ENCODE measurements at places on chromosomes 1 and 21.

GRCh38 chr1:245688536-245689453, 534.0 kb downstream of the KIF26B start:
- no peak for DNase-seq

- peak; percentile 41 for DNase-seq
These were observed 11.6 kb downstream of the TINAGL1 start for GRCh38 chr1:31587720-31588423.

- DNase-seq, result no peak
These were observed 26.9 kb upstream of the SYNC start for GRCh38 chr1:32729254-32730046.

- no peak for DNase-seq
These were observed 51.9 kb upstream of the GOLT1A start for GRCh38 chr1:204265665-204266064.

GRCh38 chr1:209673631-209674417, 1.4 kb upstream of the G0S2 start:
- peak; percentile 41 for DNase-seq

- no peak for DNase-seq
These were observed 5.0 kb downstream of the GAS5 start for GRCh38 chr1:173862769-173863223.

DNA sequence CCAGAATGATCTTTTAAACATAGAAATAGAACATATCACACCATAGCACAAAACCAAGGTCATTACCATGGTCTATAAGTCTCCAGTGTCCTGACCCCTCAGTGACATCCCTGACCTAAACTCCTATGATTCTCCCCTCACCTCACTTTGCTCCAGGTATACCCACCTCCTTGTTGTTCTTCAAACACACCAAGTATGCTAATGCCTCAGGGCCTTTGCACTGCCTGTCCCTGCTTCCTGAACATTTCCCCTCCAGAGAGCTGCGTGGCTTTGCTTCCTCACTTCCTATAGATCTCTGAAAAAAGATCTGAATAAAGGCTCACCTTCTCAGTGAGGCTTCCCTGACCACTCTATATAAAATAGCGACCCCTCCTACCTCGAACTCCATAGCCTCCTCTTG, 1.1 kb downstream of the GOLT1A start:
- no peak for DNase-seq

GRCh38 chr1:8089535-8090228, 63.6 kb upstream of the ERRFI1 start:
- DNase-seq, result no peak

GRCh38 chr1:71618766-71619530, 538.1 kb upstream of the ZRANB2 start:
- no peak for DNase-seq

GRCh38 chr1:192053531-192053971, 104.7 kb upstream of the RGS18 start:
- DNase-seq, result no peak

- DNase-seq, result peak; percentile 45
These were observed at the start of gene WNT2B for GRCh38 chr1:112508278-112509004. WNT2B (plus strand) TSS chr1:112508965; CDS start chr1:112509263, 298 bp downstream.

DNA sequence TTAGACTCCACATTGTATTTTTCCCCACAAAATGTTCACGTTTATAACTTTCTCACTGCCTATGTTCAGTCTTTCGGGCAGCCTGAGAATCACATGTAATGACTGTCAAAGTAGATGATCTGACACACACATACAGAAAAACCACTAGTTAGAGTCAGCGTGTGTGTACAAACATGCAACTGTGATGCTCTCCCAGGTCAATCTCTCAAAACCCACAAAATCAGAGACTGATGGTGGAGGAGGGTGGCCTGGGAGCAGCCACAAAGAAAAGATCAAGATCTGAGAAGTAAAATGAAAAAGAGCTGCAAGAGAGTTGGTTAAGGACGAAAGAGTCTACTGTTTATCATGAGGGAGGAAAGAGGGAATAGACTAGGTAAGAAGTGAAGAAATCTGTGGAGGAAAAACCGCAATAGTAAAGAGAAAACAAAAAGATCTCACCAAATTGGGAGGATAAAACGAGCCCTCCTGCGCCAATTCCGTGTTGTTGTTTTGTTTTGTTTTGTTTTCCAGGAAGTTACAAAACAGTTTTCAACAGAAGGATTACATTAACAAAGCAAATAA, 2.3 kb downstream of the EGLN1 start:
- DNase-seq, result no peak

GRCh38 chr1:43622471-43622870, 27.5 kb upstream of the KDM4A start:
- no peak for DNase-seq

GRCh38 chr1:36804669-36805314, 229.5 kb downstream of the GRIK3 start:
- no peak for DNase-seq

GRCh38 chr1:209105701-209106100, 477.8 kb upstream of the CAMK1G start:
- no peak for DNase-seq

DNA sequence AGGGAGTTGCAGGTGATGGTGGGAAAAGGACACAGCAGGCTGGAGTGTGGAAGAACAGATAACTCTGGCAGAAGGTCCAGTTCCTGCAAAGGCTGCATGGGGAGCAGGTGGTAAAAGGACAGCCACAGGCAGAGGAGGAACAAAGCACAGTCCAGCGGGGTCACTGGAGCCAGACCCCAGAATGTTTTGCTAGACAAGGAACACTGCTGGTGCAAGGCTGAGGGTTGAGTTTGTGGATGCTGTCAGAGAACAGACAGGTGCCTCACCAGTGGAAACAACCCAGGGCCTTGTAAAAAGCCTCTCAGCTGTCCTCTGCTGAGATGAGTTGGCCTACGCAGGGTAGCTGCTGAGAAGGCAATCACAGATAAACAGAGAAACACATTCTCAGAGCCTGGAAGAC, 101.7 kb downstream of the SSBP3 start:
- no peak for DNase-seq

- DNase-seq, result no peak
These were observed 73.6 kb downstream of the ROR1 start for GRCh38 chr1:63847308-63847910.

GRCh38 chr1:71463144-71463543, 382.3 kb upstream of the ZRANB2 start:
- no peak for DNase-seq

DNA sequence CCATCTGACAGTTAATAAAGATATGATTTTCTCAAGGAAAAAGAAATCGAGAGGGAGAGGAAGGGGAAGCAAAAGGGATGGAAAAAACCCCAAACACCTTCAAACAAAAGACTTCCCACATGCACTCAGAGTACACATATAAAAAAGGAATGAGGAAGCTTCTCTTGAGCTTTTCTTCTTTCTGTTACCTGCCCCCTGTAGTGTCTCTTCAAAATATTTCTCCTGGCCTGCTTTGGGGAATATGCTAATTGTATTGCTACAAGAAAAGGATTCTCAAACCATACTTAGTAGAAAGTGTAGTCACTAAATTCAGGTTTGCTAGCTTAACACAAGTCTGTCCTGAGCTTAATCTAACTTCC, 58.7 kb downstream of the KIF14 start:
- no peak for DNase-seq

- DNase-seq, result peak; percentile 75
These were observed 33.1 kb upstream of the DIP2A start for GRCh38 chr21:46425571-46425970.

DNA sequence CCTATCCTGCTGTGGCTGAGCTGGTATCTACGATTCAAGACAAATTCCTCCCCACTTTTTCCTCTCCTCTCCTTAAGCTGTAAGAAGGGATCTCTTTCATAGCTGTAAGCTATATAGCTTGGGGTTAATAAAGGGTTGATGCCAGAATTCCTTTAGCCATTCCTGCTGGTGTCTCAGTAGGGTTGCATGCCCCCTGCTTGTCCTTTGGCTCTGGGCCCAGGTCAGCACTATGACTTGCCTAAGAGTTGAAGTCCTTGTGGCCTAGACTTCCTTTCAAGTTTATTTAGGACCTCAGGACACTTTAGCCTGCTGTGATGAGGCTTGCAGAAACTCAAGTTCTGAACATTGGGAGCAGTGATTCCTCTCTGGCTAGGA, 270.0 kb downstream of the AMY1C start:
- DNase-seq, result no peak

GRCh38 chr1:2330519-2331199, 60.7 kb downstream of the MORN1 start:
- DNase-seq, result no peak

DNA sequence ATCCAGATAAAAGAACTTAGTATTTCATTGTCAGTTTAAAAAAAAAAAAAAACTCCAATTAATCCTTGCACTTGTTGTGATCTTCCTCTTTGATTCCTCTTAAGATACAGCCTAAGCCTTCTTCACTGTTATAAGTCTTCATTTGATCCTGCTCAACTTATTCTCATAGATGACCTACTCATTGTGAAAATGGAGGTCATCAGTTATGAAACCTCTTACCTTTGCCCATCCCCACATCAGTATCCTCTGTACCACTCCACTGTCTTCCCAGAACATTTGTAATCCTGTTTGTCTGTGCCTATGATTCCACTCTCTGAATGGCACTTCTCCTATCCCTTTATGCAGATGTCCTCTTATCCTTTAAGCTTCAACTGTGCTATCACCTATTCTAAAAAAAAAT, 28.0 kb downstream of the ODR4 start:
- DNase-seq, result no peak

DNA sequence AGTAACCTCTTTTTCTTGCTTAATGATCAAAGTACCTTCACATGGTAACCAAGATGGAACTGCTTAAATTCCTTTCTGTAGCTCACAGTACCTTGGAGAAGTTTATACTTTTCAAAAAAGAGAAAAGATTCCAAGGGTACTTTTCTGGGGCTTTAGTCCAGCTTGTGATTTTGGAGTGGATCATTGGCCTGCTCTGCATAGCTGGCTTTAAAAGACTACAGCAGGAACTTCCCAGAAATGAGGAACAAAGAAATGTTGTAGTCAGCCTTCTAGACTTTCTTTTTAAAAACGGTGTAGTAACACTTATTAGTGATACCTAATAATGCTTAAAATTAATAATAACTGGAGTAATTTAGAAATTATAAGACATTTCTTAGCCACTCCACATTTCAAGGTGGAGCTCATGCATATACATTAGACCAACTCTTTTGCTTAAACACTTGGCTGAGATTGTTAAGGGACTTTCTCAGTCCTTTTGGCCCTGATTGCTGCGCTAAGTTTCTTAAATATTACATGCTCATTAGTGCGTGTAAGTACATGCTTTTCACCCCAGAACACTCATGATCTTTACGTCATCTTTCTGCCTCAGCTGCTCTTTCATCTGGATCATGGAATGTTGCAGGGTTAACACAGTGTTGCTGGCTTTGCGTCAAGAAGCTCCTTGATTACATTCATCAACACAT, 57.3 kb downstream of the SDCCAG8 start:
- DNase-seq, result no peak

- no peak for DNase-seq
These were observed 485.0 kb upstream of the ZRANB2 start for GRCh38 chr1:71565831-71566230.

DNA sequence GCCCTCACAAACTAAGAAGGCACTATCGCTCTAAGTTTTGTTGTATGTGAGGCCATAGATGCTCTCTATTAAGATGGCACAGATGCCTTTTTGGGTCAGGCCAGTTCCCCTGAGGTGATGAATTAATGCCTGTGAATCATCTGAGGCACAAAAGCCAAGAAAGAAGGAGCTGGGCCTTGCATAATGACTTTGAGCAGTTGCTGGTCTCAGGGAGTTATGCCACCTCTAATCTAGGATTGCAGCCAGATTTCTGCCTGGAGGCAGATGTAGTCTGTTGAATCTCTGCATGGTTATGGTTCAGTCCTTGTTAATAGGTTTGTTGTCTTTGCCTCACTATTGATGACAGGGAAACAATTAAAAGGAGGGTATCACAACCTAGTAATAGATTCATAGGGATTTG, 168.1 kb upstream of the CHRM3 start:
- DNase-seq, result no peak

DNA sequence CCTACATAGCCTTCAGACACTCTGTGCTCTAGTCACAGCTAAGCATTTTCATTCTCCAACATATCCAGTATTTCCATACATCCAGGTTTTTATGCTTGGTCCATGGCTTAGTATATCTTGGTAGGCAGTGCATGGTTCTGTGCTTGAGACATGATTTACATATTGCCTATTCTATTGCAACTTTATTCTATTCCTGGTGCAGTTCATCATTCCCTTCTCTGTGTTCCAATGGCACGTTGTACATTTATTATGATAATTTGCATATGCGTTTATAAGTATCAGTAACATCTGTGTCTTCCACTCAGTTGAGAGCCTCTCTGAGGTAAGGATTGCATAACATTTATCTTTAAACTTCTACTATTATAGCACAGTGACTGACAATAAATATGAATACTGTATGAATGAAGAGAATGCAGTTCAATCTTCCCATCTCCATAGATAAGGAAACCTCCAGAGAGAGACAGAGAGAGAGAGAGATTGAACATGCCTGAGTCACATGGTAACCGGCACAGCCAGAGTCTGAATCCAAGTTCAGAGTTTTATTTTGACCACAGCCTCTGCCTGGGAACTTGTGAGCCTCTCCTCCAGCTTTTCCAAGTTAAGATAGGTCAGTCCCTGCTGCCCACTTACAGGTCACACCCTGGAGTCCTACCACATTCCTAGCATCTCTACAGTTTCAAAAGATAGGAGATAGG, 41.5 kb downstream of the PLPPR5 start:
- no peak for DNase-seq

- no peak for DNase-seq
These were observed 7.1 kb upstream of the NAV1 start for GRCh38 chr1:201531551-201532425.

DNA sequence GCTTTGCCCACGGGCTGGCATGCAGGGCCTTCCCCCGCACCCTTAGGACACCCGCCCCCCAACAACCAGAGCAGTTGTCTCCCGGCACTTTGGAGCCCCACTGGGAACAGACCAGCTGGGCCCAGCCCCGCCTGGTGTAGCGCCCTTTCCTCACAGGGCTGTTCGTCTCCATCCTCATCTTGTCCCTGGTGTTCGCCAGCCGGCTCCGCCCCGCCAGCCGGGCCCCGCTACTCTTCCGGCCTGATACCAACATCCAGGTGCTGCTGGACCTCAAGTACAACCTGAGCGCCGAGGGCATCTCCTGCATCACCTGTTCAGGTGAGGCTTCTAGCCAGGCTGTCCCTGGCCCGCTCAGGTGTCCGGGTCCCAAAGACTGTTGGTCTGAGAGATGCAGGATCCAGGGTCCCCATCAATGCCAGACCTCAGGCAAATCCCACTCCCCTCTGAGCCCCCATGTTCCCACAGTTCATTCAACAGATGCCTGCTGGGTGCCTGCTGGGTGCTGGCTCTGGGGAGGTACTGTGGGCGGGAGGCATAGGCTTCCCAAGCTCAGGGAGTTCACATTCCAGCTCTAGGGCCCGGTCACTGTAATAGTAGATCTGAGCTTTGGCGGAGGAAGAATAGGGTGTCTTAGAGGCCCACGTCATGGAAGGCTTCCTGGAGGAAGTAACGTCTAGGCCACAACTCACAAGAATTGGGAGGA, 41.7 kb downstream of the DISP3 start:
- no peak for DNase-seq

- DNase-seq, result no peak
These were observed 37.8 kb upstream of the RRP15 start for GRCh38 chr1:218247339-218247738.

All from CD4-positive, alpha-beta T cell treated with Interferon gamma for 1 hour (primary cell).